ENCODE measurements at places on chromosomes 3 and 15.

DNA sequence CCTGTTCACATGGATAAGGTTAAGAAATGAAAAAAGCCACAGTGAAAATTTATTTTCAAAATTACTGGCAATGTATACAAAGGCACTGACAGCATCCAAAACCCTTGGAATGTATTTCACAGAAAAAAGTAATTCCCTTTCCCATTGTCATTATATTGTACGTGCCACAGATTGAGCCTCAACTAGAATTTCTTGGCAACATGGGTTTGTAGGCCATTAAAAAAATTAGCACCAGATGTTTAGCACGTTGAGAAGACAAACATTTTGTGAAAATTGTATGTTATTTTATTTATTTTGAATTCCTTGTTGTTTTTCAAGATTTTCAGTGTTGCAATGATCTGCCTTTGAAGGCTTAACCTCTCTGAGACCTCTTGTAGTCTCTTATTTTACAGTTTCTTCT, 76.3 kb upstream of the EPHB3 start:
- DNase-seq, result no peak

GRCh38 chr15:80242132-80242769, 9.8 kb downstream of the CTXND1 start:
- no peak for DNase-seq

DNA sequence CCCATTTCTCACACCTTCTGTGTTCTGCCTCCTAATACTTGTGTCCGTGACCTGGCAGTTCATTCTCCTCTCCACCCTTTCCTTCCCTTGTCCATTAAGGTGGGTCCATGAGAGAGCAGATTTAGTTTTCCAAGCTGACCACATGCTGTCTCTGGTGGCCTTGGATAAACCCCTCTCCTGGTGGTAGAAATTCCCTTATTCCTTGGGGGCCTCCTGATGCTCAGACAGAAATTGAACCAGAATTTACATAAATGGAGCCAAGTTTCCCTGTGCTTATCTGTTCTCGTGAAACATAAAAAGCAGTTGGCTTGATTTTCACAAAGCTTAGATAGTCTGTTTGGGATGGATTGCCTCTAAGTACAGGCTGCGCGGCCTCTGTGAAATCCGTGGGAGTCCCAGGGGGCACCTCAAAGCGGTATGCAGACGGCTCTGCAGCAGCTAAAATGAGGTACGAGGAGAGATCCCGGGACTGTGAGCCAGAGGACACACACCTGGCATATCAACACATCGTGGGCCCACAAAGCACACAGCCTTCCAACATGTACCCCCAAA, 101.0 kb upstream of the NMNAT3 start:
- no peak for DNase-seq

GRCh38 chr3:24155276-24155675, 210.2 kb downstream of the NR1D2 start:
- no peak for DNase-seq

- DNase-seq, result no peak
Observed at GRCh38 chr3:62228467-62228866, 144.9 kb downstream of the FEZF2 start.

- no peak for DNase-seq
Observed at GRCh38 chr3:172376881-172377280, 71.4 kb downstream of the GHSR start.

DNA sequence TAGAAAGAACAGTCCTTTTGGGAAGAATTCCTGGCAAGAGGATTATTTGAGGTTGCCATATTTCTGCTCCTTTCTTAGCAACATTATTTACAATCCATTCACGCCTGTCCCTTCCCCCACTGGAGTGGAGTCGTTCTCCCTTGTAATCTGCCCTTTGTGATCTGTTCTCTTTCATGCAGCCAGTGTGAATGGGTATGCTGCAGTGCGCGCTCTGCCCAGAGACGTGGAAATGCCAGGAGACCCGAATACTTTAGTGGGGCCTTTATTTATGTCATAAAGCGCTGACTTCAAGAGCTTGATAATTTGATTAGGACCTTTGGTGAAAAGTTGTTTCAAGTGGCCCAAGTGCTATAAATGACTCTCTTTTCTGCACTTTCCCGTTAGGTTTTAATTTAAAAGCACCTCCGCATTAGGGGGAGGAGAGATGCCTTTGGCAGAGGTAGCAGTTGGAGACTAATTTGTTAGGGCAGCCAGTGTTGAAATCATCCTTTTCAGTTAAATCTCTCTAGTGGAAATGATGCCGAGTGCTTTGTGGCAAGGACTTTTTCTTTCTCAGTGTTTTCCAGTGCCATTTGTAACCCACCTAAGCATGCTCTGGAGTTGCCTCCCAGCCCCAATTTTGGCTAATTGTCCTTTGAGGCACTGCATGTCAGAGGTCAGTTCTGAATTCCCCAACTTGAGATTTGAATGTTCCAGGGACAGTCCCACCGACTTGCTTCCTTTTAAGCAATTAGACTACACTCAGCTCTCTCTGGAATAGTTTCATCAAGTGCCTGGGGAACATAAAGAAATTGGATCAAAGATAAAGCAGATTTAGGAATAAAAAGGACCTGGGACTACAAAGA, 52.4 kb downstream of the PSMD6 start:
- DNase-seq, result no peak

DNA sequence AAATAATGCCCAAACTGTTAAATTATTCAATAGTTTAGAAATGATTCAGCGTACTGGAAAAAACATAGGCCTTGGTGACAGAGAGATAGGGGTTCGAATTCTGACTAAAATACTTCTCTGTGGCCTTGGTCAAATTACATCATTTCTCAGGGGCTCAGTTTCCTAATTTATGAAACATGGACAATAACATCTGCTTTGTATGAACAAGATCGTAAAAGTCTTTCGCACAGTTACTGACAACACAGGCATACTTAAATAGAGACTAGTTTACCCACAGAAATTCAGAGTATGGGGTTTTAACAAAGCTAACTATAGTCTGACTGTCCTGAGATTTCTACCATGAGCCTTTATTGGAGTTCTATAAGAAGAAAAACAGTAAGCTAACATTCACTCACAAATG, 440.4 kb downstream of the FHIT start:
- no peak for DNase-seq

GRCh38 chr3:144957398-144958101, 985.9 kb downstream of the DIPK2A start:
- DNase-seq, result no peak

- DNase-seq, result no peak
Observed at GRCh38 chr3:190366133-190366532, 21.8 kb upstream of the CLDN16 start.

DNA sequence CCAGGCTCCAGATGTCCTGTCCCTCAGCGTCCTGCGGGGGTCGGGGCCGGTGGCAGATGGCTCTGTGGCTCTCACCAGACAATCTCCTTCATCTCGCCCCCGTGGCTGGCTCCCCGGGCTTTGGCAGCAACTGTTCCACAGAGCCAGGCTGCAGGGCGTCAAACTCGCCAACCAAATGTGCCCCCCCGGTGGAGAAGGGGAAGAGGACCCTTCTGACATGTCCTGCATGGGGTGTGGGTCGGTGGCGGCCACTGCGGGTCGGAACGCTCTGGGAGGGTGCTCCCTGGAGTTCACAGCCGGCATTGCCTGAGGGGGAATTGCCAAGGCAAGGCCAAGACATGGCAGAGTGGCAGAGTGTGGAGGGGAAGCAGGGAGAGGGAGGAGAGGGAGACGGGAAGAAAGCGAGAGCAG, 36.0 kb downstream of the BDH1 start:
- no peak for DNase-seq

GRCh38 chr15:49621401-49621811, 558 bp downstream of the DTWD1 start:
- DNase-seq, result no peak

- no peak for DNase-seq
Observed at GRCh38 chr3:125310623-125311081, 64.5 kb downstream of the ZNF148 start.

DNA sequence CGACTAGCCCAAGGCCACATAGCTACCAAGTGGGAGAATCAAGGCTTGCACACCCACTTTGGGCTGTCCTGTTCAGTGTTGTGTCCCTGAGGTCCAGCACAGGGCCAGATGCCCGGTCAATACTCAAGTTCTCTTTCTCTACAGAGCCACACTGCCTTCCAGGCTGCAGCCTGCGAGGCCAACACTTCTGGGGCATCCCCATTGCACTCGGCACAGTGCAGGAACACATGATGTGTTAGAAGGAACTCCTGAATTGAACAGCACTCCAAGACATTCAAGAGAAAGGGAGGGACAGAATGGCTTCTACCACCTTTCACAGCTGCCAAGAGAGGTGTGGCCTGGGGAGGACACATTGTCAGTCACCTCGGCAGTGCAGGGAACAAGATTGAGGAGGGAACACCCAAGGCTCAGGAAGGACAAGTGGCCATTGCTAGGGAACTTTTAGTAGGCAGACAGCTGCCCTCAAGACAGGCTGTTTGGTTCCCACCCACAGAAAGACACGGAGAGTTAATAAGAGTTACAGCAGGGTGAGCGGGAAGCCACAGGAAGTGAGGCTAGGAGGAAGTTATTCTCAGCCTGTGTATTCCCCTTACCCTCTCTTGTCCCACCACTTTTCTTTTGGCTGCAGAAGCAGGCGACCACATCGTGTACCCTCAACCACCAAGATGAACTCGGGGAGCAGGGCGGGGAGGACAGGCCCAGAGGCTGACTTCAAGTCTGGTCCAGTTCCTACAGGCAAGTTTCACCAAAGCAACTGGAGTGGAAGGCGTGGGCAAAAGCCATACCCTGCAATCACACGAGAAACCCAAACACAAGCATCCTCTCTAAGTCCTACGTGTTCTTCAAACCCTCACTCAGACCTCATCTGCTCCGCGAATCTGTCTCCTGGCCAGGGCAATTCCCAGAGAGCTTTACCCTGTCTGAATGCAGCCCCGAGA, 69.4 kb downstream of the SRGAP3 start:
- DNase-seq, result no peak

GRCh38 chr15:79436037-79436780, 4.1 kb downstream of the MINAR1 start:
- DNase-seq, result no peak

DNA sequence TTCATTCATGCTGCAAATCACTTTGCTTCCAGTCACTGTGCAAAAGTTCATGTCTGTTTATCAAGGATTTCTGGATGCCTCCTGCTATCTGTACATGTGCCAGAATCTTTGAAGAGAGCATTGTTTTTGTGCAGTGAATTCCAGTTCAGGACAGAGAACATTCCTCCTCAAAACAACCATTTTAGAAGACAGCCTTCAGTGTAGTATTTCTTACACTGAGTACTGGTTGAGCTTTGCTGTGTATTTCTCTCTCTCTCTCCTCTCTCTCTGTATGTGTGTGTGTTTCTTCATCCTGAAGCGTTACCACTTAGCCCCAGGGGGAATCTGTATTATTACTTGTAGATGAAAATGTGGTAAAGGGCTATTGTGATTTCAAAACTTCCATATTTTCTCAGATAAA, 123.8 kb upstream of the CHL1 start:
- no peak for DNase-seq

GRCh38 chr3:39907981-39908380, 98.6 kb downstream of the MYRIP start:
- DNase-seq, result no peak

GRCh38 chr3:149468504-149469212, 5.8 kb upstream of the TM4SF4 start:
- DNase-seq, result no peak

DNA sequence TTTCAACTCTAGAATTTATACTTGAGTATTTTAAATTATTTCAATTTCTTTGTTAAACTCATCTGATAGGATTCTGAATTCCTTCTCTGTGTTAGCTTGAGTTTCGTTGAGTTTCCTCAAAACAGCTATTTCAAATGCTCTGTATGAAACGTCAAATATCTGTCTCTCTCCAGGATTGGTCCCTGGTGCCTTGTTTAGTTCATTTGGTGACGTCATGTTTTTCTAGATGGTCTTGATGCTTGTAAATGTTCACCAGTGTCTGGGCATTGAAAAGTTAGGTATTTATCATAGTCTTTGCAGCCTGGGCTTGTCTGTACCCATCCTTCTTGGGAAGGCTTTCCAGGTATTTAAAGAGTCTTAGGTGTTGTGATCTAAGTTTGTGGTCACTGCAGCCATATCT, 151.1 kb downstream of the KCNAB1 start:
- no peak for DNase-seq

DNA sequence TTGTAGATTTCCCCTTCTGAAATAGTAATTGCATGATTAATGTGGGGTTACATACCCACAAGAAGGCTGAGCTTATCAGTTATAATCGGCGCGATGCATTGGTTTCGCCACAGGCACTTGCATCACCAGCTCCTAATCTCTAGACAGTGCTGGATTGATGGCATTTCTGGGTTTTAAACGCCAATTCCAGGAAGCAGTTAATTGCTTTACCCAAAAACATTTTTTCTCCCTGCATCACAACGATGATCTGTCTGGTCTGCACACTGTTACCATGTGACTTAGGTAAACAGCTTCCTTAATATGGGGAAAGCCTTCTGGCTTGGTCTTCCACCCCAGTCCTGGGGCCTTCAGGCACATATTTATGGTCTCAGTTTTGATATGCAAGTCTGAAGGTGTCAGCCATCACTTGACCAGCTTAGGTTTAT, 70.0 kb upstream of the HEG1 start:
- no peak for DNase-seq

- DNase-seq, result no peak
Observed at GRCh38 chr3:183129243-183129642, 29.9 kb upstream of the MCCC1 start.

DNA sequence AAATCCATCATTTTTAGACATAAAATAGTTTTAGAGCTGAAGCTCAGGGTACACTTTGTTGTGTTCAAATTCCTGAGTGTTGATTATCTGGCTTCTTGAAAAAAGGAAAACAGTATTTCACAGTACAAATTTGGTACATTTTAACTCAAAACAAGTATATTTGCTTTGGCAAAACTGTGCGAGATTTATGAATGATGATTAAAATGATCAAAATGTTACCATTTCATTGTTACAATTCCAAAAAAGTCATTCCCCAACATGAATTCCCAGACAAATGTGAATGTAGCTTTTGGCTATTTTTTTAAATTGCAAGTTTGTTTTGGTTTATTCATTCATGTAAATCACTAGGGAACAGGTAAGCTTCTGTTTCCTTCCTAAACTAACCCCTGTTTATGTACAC, 347.4 kb upstream of the DCBLD2 start:
- DNase-seq, result no peak

DNA sequence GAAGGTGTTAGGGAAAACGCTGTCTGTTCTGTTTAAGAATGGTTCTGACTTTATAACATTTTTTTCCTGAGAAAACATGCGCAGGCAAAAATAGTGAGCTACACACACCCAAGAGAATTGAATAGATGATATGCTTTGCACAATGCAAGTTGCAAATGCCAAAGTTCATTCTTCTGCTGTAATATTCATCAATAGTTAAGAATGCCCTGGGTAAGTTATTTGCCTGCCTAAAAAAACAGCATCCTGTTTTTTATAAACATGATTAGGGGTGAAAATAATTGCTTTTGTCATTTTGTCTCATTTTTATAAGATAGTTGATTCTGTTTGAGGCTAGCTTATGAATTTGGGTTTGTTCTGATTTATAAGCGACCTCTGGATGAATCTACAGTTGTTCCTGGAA, 99.4 kb downstream of the DTWD1 start:
- DNase-seq, result no peak

DNA sequence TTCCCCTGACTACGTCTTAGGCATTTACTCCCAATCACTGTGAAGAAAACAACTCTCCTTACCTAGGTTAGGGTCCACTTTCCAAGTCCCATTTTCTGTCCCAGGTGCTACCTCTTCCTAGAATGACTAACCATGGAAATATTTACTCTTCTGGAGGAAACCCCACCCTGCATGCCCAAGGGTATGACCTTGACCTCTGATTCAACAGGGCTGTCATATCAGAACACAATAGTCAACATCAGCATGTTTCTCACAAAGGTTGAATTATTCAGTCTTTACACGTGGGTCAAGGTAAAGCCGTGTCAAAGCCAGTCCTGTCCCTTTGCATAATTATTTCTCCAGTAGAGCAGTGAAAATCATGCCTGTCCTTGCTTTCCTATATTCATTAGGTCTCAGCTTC, 4.3 kb upstream of the FRMD5 start:
- no peak for DNase-seq

Data from esophagus squamous epithelium (tissue), 5 donors.